NCI-H345 (cell line): ENCODE measurements at places on chromosomes 16 and 17.
A peak's percentile ranks its signal among the peaks of the same experiment; 100 is the strongest.

GRCh38 chr16:53773150-53773846 lies 69.3 kb downstream of the FTO start:
- peak; percentile 62 for DNase-seq

DNA sequence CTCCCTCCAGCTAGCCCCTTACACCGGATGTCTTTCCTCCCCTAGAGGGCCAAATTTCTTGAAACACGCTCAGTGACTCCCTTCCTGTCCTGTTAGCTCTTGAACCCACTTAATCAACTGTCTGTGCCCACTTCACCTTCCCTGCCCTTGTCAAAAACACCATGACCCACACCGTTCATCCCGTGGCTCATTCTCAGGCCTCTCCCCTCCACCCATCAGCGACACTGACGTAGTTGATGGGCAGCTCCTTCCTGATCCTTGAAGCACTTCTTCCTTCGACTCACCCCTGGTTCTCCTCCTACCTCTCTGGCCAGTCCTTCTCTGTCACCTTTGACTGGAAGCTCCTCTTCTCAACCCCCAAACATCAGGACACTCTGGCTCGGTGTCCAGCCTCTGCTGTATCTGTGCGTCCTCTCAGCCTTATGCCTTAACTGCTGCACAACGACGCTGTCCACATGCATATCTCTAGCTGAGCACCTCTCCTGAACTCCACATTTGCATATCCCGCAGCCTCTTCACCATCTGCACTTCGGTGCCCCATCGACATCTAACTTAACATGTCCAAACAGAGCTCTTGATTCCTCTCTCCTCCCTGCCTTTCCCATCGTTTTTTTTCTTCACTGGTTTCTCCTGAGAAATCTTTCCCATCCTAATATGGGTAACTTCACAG lies 39.3 kb upstream of the CCDC182 start:
- no peak for DNase-seq

- DNase-seq = no peak
Measured at GRCh38 chr17:80395402-80396151, 19.4 kb upstream of the ENDOV start.

- DNase-seq = no peak
Measured at GRCh38 chr17:17179371-17179827, 26.7 kb downstream of the PLD6 start.

DNA sequence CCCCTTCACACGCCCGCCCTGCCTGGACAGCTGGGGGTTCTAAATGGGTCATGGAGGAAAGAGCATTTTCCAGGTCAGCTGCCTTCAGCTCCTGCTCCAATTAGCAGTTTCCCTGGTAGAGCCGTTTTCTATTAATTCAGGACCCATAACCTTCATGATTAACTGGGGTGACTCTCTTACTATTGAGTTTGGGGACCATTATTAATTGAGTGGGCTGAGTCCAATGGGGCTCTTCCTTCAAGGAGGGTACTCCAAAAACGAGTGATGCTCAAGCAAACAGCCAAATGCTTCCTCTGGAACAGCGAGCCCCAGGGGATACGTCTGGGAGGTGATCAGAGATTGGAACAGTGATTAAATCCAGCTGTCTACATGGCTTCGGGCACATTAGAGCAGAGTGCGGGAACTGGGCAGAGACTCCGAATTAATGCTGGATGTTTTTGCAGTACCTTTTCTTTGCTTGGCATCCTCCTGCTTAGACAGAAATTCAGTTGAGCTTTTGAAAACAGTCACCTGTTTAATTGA lies 68.1 kb upstream of the CACNG3 start:
- DNase-seq = no peak

DNA sequence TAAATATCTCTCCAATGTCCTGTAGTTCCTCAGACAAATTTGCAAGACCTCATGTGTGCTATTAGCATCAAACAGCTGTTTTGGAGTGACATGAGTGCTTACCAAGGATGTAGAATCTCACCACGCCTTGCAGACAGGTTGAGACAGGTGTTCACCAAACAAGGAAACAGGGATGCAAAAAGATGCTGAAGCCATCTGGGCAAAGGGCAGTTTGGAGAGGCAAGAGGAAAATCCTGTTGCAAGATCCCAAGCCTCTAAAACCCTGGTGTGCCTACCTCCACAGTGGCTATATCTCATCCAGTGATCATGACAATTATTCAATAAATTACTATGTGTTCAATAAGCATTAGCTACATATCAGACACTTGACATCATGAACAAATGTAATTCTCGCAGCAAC lies 373.7 kb downstream of the SOX9 start:
- no peak for DNase-seq

DNA sequence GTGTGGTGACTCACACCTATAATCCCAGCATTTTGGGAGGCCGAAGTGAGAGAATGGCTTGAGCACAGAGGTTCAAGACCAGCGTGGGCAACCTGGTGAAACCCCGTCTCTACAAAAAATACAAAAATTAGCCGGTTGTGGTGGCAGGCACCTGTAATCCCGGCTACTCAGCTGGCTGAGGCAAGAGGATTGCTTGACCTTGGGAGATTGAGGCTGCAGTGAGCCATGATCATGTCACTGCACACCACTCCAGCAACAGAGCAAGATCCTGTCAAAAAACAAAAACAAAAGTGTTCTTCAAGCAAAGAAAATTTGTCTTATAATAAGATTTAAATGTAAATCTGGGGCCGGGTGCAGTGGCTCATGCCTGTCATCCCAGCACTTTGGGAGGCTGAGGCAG lies 51.5 kb downstream of the PAFAH1B1 start:
- DNase-seq = no peak

DNA sequence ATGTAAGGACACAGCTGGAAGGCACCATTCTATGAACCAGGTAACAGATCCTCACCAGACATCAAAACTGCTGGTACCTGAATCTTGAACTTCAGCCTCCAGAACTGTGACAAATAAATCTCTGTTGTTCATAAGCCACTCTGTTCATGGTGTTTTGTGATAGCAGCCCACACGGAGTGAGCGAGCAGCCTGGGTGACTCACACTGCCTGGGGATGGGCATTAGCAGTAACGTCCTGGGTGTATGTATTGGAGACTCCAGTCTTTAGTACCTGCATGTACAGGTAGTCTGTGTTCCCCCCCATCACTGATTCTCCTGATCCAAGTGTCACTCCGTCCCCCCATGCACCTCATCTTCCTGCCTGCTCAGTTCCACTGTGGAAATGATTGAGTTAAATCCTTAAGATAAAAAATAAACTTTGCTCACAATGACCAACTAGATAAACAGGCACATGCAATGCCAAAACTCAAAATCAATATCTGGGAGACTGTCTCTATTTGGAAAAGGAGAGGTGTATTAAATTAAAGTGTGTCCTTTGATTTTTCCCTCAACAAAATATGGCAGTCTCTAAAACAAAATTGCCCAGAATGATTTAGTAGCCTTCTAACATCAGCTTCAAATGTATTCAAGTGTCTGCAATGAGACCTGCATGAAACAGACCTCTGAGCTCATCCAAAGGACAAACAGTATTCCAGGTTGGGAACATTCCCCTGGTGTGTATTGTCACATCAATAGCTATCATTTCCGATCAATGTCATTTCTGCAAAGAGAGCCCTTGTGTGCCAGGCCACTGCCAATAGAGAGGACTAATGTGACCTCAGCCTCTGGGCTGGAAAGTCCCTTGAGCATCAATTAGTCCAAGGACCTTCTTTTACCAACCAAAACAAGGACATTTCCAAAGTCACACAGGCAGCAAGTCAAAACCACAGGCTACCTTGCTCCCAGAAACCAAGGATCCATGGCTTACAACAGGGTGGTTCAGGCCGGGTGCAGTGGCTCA lies 12.2 kb upstream of the VAT1L start:
- DNase-seq = no peak

DNA sequence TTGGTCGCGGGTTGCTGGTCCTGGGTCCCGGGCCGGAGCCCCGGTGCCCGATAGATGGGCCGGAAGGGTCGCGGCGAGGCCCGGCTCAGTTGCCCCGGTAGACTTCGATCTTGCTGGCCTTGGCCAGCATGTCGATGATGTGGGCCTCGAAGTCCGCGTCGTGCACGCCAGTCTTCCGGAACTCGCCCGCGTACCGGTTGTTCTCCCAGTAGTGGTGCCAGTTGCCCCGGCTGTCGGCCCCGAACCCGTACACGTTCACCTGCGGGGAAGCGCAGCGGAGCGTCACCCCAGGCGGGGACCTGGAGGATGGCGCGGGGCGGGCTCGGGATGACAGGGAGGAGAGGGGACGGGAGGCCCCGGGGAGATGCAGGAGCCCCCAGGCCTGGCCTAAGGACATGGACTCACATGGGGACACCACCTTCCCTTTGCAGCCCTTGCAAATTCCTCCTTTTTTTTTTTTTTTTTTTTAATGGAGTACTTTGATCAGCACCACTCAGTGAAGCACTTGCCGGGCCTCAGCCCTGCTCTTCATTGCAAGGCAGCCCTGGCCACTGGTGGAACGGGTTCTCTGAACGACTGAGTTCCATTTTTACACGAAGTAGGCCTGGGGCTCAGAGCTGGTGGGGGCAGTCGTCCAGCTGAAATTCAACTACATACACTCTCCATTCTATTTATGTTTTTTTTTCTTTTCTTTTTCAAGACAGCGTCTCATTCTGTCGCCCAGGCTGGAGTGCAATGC lies 35.1 kb downstream of the DDX19A start:
- DNase-seq = no peak

DNA sequence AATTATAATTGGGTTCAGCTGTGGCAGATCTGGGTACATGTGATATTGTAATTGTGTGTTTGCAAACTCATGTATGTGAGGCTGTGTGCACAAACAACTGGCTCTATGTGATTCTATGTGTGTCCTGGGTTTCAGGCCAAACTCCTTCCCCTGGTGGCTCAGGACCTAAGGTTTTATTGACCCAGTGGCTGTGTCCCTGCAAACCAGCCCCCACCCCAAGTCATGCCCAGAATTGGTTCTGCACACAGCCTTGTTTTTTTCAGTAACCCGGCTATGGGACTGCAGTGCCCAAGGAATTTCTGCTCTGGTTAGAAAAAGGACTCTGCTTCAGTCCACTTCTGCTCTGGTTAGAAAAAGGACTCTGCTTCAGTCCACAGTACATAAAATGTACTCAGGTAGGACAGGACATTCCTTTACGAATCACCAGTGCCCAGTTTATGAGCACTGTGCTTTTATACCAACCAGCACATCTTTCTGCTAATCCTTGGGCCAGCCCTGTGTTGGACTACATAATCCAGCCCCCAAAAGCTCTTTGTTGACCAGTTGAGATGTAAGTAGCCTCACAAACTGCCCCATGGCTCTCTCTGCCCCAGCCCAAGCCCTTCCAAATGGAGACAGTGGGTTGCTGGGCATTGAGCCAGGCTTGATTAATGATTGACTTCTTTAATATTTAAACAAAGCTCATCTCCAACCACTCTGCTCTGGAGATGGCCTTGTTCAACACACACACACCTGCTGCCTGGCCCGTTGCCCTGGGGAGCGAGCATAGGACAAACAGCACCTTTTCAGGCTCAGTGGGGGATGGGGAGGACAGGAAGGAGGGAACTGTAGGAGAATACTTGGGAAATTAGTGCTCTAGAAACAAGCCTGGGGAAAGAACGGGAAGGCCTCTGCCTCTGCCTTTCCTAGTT lies 2.9 kb upstream of the KCNH6 start:
- DNase-seq = peak; percentile 98
